ENCODE measurements at places on chromosomes 3 and 15. TPM values are rescaled to one million over a fixed set of nuclear protein-coding genes. Genes with fewer than 3 reads are reported as not detected.

DNA sequence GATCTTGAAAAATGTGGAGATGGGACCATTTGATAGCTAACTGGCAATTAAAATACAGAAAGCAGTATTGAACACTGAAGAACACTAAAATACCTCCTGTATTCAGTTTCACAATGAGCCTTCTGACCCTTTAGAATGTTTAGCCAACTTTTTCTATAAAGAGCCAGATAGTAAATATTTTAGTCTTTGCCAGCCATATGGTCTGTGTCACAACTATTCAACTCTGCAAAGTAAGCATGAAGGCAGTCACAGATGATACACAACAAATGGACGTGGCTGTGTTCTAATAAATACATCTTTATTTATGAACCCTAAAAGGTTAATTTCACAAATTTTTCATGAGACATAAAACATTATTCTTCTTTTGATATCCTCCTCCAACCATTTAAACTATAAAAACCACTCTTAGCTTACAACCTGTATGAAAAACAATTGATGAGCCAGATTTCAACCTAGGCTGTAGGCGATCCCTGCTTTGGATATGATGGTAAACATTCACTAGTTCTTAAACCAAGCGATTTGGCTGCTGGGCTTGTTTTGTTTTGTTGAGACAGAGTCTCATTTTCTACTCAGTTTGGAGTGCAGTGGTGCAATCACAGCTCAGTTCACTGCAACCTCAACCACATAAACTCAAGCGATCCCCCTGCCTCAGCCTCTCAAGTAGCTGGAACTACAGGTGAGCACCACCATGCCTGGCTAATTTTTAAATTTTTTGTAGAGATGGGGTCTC lies 13.6 kb upstream of the CSPG5 start:
- no peaks in the 10 kb centered on the region for H3K4me1 ChIP-seq
- DNase-seq = no peak
- H3K4me3 ChIP-seq = no peak overlapping the region

GRCh38 chr15:60731583-60732130 lies 252.7 kb upstream of the ICE2 start:
- no peaks in the 10 kb centered on the region for H3K27me3 ChIP-seq
- peak overlapping the region; percentile 54 for H3K27ac ChIP-seq
- no peak overlapping the region for H3K4me3 ChIP-seq

- H3K4me3 ChIP-seq = no peak overlapping the region
- no peak for DNase-seq
- no peaks in the 10 kb centered on the region for H3K36me3 ChIP-seq
- no peak overlapping the region for H3K27ac ChIP-seq
- H3K4me1 ChIP-seq = peaks cover 33% of the 10 kb centered on the region
These were observed 42.7 kb downstream of the PLCL2 start for GRCh38 chr3:16927485-16927884.

DNA sequence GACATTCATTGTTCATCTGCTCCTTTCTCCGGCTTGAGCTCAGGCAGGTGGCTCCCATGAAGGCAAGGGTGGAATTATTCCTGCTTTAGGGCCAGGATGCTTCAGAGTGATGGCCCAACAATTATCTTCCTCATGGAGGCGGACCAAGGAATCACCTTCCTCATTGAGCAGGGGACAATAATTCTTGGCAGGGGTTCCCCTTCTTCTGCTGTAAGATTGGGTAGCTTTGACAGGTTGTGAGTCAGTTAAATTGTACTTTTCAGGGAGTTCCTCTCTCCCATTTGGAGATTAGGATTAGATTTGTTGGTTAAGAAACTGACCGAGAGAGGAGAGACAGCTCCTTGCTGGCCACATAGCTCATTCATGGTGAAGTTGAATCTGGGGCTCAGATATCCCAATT lies 31.4 kb upstream of the CD47 start:
- peaks cover 2% of the 10 kb centered on the region for H3K27me3 ChIP-seq
- H3K4me3 ChIP-seq = no peak overlapping the region
- H3K27ac ChIP-seq = no peak overlapping the region
- H3K36me3 ChIP-seq = no peaks in the 10 kb centered on the region
- no peak for DNase-seq

GRCh38 chr3:177197727-177198460 lies 612 bp upstream of the TBL1XR1 start:
- peaks cover 19% of the 10 kb centered on the region for H3K4me1 ChIP-seq
- peak overlapping the region; percentile 97 for H3K27ac ChIP-seq
- peak overlapping the region; percentile 89 for H3K4me3 ChIP-seq

The DAZL gene
- not detected for polyA plus RNA-seq

DNA sequence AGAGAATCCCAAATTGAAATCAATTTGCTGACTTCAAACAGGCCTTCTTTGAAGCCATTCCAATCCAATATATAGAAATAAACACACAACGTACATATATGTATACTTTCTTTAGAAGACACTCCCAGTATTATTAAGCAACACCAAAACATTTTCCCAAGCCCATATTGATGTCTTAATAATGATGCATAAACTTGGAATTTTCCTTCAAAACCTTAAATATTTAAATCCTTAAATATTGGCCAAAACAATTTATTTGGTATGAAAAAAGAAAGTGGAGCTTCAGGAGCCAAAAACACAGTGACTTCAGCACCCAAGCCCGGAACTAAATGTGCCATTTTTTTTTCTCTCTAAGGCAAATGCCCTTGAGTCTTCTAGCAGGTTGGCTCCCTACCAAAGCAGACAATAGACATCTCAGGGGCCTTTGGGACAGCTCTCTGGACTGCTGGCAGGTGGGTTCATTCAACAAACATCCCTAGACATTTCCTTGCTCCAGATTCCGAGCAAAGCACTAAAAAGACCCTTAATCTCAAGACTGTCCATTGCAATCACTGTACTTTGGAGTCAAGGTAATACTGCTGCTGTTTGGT lies 384.7 kb downstream of the NTRK3 start:
- H3K36me3 ChIP-seq = no peaks in the 10 kb centered on the region
- no peak overlapping the region for H3K4me3 ChIP-seq
- H3K4me1 ChIP-seq = no peaks in the 10 kb centered on the region
- no peak overlapping the region for H3K27ac ChIP-seq
- H3K27me3 ChIP-seq = no peaks in the 10 kb centered on the region

The TTC14 gene
- polyA plus RNA-seq = 6.1 TPM

DNA sequence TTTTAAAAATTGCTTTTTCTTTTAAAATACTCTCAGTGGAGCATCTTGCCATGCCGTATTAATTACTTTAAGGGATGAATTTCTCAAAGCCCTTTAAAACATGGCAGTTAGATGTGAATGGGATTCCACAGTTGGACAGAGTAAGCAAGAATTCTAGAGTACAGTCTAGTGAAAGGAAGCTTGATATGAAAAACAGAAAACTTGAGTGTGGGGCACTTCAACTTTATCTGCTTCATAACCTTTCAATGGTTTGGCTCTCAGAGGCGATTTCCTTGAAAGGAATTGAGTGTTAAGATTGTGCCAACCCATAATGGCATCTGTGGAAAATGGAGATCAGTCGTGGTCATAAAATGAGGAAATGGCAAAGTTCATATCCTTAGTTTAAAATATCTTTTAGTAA lies 127.7 kb upstream of the SAMMSON start:
- H3K27ac ChIP-seq = peak overlapping the region; percentile 77
- no peak for DNase-seq
- peaks cover 2% of the 10 kb centered on the region for H3K36me3 ChIP-seq
- H3K4me1 ChIP-seq = peaks cover 45% of the 10 kb centered on the region
- H3K27me3 ChIP-seq = no peaks in the 10 kb centered on the region
- H3K4me3 ChIP-seq = no peak overlapping the region

The CKMT1B gene
- 0.10 TPM for polyA plus RNA-seq

The CP gene
- polyA plus RNA-seq = 2.2 TPM

The CLDN16 gene
- not detected for polyA plus RNA-seq

GRCh38 chr15:79372428-79372827 lies 59.7 kb upstream of the MINAR1 start:
- H3K27me3 ChIP-seq = no peaks in the 10 kb centered on the region
- no peaks in the 10 kb centered on the region for H3K36me3 ChIP-seq
- H3K4me3 ChIP-seq = no peak overlapping the region

DNA sequence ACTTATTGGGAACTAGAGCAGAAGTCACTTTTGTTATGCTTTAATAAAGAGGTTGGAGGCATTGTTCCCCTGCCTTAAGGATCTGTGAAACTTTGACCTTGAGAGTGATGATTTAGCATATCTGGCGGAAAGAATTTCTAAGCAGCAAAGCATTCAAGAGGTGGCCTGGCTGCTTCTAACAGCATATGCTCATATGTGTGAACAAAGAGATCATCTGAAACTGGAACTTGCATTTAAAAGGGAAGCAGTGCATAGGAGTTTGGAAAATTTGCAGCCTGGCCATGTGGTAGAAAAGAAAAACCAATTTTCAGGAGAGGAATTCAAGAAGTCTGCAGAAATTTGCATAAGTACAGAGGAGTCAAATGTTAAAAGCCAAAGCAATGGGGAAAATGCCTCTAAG lies 56.4 kb upstream of the GOLIM4 start:
- H3K36me3 ChIP-seq = no peaks in the 10 kb centered on the region
- H3K4me3 ChIP-seq = no peak overlapping the region
- no peak overlapping the region for H3K27ac ChIP-seq
- no peaks in the 10 kb centered on the region for H3K4me1 ChIP-seq
- DNase-seq = no peak

- H3K27ac ChIP-seq = no peak overlapping the region
- H3K36me3 ChIP-seq = no peaks in the 10 kb centered on the region
- no peaks in the 10 kb centered on the region for H3K27me3 ChIP-seq
- H3K4me3 ChIP-seq = no peak overlapping the region
These were observed 557.0 kb upstream of the SGO1 start for GRCh38 chr3:20742903-20743552.

DNA sequence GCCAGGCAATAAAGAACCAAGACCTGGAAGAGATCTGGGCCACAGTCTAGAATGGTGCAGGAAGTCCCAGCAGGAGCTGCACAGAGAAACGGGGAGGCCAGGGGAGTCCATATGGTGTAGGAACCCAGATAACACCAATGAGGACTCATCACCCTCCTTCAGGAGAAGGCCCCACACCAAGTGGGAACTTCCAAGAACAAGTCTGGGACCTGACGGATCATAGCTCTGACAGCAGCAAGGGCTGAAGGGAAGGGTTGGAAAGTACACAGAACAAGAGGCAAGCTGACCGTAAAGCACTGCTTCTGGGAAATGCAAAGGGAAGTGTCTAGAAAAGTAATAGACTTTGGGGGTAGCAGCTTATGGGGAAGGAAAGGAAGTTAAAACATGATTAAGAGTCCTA lies 34.5 kb downstream of the ANO10 start:
- no peak for DNase-seq
- no peak overlapping the region for H3K27ac ChIP-seq
- H3K27me3 ChIP-seq = no peaks in the 10 kb centered on the region
- H3K4me1 ChIP-seq = peaks cover 16% of the 10 kb centered on the region
- no peaks in the 10 kb centered on the region for H3K36me3 ChIP-seq

The TOPAZ1 gene
- not detected for polyA plus RNA-seq

DNA sequence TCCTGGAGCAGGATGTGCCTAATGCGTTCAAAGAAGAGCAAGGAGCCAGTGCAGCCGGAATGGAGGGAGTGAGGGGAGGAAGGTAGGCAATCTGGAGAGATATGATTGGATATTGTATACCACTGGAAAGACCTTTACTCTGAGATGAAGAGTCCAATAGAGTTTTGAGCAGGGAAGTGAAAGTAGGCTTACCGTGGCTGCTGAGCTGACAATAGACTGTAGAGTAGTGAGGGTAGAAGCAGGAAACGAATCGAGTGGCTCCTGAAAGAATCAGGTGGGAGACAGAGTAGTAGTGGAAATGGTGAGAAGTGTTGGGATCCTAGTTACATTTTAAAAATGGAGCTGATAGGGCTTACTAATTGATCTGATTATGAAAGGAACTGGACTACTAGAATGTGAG lies 51.8 kb upstream of the NUDT16 start:
- no peaks in the 10 kb centered on the region for H3K4me1 ChIP-seq
- H3K4me3 ChIP-seq = no peak overlapping the region
- H3K27me3 ChIP-seq = no peaks in the 10 kb centered on the region
- DNase-seq = no peak

- H3K27ac ChIP-seq = no peak overlapping the region
- no peaks in the 10 kb centered on the region for H3K36me3 ChIP-seq
- no peak overlapping the region for H3K4me3 ChIP-seq
- no peaks in the 10 kb centered on the region for H3K4me1 ChIP-seq
- DNase-seq = no peak
- no peaks in the 10 kb centered on the region for H3K27me3 ChIP-seq
These were observed 91.8 kb upstream of the SOX2 start for GRCh38 chr3:181619897-181620296.

The PLCH1 gene
- not detected for polyA plus RNA-seq

The APOD gene
- polyA plus RNA-seq = 629 TPM

The FHIT gene
- polyA plus RNA-seq = 0.98 TPM

Measured in psoas muscle (tissue), 8 donors.